ENCODE measurements at places on chromosomes 5 and 9.

DNA sequence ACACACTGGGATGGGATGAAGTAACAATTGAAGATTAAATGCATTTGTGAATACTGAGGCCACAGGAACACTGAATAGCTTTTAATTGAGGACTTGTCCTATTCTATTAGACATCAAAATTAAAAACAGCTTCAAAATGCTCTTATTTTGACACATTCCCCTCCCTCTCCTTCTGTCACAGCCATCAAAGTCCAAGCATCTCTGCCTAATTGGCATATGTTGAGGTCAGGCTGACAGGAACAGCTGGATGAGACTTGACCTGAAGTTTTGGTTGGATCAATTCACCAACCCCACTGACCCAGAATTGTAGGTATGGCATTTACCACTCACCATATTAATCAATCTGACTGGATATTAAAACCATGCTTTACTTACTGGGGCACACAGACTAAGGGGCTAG is 96.3 kb downstream of the PTCH1 start:
- no peak for DNase-seq

GRCh38 chr5:116632890-116633289 is 58.3 kb upstream of the SEMA6A start:
- no peak for DNase-seq

DNA sequence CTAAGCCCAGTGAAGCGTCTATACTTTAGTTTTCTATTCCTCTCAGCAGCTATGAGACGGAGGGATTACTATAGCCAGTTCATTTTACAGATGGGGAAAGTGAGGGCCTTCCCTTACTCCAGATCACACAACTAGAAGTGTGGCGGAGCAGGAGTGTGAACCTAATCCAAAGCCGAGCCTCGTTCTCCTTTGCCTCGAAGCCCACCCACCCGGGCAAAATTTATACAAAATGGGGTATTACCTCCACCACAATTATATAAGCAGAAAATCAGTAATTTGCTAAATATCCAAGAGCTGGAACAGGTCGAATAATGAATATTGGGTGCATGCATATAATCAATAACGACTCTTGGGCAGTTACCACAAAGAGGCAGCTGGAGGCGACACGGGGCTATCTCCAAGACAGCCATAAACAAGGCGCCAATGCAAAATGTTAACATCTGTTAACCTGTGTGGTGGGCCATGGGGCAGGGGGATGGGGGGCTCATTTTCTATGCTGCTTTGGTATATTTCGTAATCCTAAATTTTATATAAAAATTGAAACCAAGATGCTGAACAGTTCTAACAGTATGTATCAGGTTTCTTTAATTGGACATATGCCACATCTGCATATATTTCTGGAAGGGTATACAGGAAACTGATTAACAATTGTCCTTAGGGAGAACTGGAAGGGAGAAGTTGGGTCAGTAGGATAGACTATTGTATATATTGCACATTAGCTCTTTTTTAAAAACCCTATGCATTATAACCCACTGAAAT is 1.2 kb upstream of the RNF44 start:
- DNase-seq, result no peak

GRCh38 chr9:89375191-89375760 is 57.0 kb downstream of the SECISBP2 start:
- DNase-seq, result peak; percentile 27

DNA sequence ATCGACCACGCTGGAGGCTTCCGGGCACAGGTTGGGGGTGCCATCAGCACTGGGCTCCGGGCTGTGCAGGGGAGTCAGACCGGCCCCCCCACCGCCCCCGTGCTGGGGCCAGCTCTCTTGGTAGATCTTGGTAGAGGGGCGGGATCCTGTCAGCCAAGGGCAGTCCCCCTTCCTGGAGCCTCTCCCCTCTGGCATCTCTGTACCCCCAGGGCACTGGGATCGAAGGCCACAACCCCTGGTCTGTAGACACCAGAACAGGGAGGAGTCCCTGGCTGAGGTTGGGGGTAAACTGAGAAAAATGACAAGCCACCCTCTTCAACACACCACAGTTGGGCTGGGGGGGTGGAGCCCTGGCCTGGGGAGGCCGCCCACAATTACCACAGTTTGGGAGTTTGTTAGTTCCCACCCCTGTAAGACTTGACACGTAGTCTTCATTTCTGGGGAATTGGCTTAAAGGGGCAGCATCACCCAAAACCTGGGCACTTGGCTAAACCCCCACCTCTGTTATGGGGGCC is 882 bp downstream of the CERCAM start:
- DNase-seq, result no peak

GRCh38 chr9:18675332-18675731 is 201.4 kb downstream of the ADAMTSL1 start:
- DNase-seq, result no peak

DNA sequence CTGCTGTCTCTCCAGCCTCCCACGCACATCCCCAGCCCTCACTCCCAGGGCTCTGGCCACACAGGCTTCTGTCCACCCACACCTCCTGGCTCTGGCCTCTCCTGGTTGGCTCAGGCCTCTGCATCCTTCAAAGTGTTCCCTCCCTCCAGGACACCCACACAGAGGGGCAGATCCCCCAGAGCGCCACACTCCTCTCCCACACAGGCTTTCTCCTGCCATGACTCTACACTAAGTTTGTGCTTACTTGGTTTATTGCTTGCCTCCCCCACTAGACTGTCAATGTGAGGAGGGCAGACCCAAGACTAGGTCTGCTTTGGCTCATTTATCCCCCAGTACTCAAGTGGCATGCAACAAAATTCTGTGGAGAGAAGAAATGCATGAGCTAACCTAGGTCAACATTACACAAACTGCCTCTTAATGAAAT is 67.0 kb upstream of the SPOCK1 start:
- DNase-seq, result no peak

DNA sequence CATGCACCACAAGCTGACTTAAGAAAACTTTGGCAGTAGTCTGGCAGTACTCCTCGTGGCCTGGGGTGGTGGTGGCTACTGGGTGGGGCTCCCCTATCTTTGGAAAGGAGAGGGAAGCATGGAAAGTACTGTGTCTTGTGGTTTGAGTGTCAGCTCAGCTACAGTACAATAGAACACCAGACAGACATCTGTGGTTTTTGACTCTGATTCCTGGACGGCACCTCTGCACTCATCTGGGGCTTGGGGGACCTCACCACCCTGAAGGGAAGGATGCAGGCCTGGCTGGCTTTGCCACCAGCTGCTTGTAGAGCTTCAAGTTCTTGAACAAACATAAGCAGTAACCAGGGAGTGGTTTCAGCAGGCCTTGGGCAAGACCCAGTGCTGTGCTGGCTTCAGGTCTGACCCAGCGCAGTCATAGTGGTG is 40.6 kb downstream of the TNFSF8 start:
- peak; percentile 68 for DNase-seq

DNA sequence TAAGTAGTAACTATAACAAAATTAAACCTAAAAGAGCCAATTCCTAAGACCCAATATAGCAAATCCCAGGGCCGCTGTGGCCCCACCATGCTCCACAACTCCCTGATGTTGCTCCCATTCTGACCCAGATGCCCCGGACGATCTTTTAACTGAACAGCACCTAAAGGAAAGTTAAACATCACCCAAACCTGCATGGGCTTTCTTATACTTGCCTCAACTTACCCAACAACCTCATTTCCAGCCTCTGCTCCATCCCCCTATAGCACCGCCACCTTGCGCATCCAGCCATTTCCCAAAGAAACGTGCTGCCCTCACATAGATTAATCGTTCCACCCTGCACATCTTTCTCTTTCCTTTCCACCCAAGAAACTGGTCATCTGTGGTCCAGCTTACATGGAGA is 54.6 kb downstream of the ZNF354C start:
- DNase-seq, result no peak

DNA sequence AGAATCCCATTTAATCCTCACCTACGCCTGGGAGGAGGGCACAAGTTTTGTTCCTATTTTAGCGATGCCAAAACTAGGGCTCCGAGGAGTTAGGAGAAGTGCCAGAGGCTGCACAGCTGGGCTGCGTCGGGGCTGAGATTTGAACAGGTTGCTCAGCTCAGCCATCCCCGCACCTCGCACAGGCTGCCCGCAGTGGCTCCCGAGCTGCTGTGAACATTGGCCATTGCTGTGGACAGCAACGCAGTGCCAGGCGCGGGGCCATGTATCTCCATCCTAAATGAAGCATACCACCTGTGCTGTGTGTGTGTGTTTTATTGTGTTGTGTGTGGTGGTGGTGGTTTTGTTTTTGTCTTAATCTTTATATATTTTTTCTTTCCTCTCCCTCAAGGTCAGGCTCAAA is 52.0 kb downstream of the AK8 start:
- no peak for DNase-seq

GRCh38 chr5:73268826-73269225 is 95.8 kb downstream of the TMEM174 start:
- DNase-seq, result no peak

DNA sequence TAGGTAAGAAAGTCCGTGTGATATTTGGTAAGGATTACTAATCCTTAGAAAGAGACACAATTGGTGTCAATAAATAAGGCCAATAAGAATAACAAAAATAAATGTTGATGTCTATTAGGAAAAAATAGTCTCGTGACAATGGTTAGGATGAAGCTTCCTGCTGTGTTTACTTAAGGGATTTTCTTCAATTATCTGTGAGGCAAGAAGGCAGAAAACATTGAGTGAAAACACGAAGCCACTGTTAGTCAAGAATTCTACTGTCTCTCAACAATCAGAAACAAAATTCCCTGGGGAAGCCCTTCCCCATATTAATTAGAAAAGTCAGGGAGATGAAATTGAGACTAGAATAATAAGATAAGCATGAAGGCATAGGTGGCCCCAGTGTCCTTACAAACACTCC is 149.0 kb downstream of the SYK start:
- no peak for DNase-seq

DNA sequence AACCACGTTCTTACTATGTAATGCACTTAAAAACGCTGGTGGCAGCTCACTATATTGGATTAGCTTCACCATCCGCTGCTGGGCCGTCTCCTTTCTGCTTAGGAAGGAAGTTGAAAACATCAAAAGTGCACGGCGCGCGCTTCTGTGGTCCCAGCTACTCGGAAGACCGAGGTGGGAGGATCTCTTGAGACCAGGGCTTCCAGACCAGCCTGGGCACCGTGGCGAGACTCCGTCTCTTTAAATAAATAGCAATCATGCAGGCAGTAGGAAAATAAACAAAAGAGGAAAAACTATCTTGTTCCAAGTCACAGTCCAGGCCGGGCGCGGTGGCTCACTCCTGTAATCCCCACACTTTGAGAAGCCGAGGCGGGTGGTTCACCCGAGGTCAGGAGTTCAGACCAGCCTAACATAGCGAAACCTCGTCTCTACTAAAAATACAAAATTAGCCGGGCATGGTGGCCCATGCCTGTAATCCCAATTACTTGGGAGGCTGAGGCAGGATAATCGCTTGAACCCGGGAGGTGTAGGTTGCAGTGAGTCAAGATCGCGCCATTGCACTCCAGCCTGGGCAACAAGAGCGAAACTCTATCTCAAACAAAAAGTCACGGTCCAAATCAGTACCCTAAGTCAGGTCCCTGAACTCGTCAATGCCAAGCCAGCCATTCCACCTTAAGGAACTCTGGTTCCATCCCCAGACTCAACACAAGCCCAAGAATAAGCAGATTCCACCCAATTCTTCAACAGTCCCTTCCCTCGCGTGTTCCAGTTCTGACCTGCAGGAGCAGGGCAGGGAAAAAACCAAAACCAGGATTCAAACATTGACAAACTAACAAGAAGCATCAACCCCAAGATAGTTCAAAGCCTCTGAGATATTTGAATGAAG is 1.0 kb upstream of the GOLGA1 start:
- peak; percentile 48 for DNase-seq

DNA sequence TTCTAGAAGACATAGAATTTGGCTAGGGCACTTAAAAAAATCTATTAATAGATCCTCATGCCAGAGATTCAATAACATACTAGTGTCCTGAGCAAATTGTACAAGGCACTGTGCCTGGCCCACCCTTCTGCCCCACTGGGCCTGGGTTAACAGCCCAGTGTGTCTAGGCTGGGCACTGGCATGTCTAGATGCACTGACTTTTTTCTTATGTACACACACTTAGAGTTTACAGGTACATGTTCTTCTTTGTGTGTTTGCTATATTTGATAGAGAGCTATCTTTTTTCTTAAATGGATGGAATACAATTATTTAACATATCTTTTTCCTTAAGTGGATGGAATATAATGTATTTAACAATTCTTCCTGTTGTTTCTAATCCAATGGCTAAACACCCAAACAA is 241.5 kb downstream of the AUH start:
- DNase-seq, result no peak

DNA sequence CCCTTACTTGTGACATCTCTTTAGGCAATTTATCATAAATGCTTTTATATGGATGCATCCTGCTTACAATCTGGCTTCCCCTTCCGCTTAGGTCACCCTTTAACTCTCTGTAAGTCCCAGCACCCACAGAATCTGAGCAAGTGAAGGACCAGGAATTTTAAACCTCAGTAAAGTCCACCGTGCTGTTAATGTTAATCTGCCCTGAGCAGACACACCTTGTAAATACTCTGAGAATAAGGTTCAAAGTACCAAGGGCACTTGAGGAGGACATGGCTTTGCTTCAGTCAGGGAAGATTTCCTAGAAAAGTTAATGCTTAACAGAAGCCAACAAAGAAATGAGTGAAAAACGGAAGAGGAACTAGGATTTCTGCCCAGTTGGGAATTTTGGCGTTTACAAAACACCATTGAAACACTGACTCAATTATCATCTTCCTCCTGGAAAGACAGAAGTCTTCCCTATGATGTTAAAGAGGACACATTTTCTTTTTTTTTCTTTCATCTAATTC is 26.4 kb upstream of the TTC39B start:
- no peak for DNase-seq

GRCh38 chr9:121718084-121718483 is 66.7 kb downstream of the DAB2IP start:
- DNase-seq, result no peak

DNA sequence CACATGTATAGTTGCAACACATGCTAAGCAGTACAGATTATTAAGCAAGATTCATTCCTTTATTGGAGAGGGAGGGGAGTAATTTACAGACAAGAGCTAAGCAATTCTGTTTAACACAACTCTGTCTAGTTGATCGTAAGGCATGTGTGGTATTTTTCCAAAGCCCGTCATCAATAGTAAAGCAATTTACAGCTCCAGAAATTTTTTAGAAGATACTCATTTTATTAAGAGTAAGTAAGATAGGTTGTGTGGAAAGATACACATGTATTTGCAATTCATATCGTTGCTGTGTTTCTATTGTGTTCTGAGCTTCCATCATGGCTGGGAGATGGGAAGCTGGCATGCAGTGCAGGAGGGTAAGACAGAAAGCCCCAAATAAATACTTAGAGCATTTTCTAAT is 289.2 kb upstream of the TMEM161B start:
- DNase-seq, result no peak
